ENCODE measurements at places on chromosomes 1 and 21. TPM values are rescaled to one million over a fixed set of nuclear protein-coding genes. Genes with fewer than 3 reads are reported as not detected.

Gene PSRC1
- total RNA-seq, result 38.2 TPM

Gene ETV3L
- not detected for total RNA-seq

Gene TDRD10
- total RNA-seq, result not detected

Gene OPRD1
- not detected for total RNA-seq

Gene NBPF10
- total RNA-seq, result 2.5 TPM

Gene SPATC1L
- total RNA-seq, result 14.4 TPM

Gene POGK
- 39.8 TPM for total RNA-seq

Gene MEF2D
- 40.1 TPM for total RNA-seq

Gene FMO5
- 0.31 TPM for total RNA-seq

Gene FMO2
- total RNA-seq, result not detected

Gene LCE3E
- not detected for total RNA-seq

Gene GSTM1
- total RNA-seq, result 31.5 TPM

Gene MFAP2
- not detected for total RNA-seq

Gene AGPAT3
- total RNA-seq, result 70.4 TPM

Measured in activated CD8-positive, alpha-beta T cell treated with anti-CD3 and anti-CD28 coated beads, Interleukin-2, amount 10 ng/mL, durations not matched to agents 7 days and 5 days (primary cell).